Hematopoietic multipotent progenitor cell treated with erythropoietin and hydrocortisone succinate and interleukin-3 and kit ligand, for 6 days (in vitro differentiated cells): ENCODE measurements at places on chromosomes 7 and 10.
A peak's percentile ranks its signal among the peaks of the same experiment; 100 is the strongest.

DNA sequence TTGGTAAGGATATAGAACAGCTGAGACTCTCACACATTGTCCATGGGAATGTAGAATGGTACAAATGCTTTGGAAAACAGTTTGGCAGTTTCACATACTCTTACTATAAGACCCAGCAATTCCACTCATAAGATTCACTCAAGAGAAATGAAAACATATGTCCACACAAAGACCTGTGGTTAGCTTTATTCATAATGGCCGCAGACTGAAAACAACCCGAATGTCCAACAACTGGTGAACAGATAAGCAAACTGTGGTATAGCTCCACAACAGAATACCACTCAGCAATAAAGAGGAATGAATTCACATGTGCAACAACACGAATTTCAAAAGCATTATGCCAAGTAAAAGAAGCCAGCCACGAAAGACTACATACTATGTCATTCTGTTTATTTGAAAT is 33.5 kb upstream of the CUL1 start:
- DNase-seq: no peak

DNA sequence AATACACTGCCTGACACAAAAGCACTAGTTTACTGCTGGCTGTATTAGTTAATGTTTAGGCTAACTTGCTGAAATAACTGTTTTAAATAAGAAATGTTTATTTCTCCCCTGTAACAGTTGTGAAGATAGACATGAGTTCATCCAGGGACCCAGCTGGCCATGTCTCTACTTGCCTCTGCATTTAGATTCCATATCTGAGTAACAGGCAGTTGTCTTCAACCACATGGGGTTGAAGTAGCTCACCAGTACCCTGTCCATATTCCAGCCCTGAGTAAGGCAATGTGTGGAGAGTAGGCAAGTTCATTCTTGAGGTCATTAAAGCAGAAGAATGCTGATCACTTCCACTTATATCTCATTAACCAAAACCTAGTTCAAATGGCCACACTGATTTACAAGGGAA is 31.1 kb upstream of the RSBN1L start:
- DNase-seq: no peak

DNA sequence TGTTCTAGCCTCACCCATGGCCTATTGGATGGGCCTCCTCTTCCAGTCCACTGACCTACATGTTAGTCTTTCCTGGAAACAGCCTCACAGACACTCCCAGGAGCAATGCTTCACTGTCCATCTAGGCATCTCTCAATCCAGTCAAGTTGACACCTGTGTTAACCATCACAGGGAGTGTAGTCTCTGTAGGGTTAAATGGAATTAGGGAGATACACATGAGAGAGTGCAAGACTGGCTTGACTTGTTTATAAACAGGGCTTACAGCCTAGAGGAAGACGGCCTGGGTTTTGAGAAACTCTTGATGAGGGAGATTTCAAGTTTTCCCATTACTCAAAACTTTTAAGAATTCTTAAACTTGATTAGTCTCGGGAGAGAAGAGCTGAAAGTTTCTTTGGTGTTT is 18.9 kb upstream of the PRSS37 start:
- no peak for DNase-seq

DNA sequence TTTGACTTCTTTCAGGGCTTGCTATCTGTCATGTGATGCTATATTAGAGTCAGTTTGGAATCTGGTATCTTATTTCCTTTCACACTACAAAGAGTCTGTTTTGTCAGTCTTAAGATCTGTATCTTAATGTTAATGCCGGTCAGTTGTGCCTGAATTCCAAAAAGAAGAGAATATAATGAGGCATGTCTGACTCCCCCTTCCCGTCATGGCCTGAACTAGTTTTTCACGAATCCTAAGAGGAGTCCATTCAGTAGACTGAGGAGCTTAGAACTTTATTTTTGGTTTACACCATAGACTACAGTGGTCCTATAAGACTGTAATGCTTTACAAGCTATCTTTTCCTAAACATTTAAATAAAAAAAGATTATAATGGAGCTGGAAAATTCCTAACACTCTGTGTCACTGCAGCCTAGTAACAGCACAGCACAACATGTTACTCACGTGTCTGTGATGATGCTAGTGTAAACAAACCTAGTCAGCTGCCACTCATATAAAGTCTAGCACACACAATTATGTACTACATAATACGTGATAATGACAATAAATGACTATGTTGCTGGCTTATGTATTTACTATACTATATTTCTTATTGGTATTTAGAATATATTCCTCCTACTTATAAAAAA is 50.6 kb downstream of the VPS41 start:
- no peak for DNase-seq

GRCh38 chr7:45363669-45364068 is 206.1 kb downstream of the RAMP3 start:
- DNase-seq: no peak

- peak; percentile 94 for DNase-seq
Measured at GRCh38 chr7:111561904-111562732, at the start of gene IMMP2L. TSS of gene IMMP2L (minus strand) at chr7:111562492.

DNA sequence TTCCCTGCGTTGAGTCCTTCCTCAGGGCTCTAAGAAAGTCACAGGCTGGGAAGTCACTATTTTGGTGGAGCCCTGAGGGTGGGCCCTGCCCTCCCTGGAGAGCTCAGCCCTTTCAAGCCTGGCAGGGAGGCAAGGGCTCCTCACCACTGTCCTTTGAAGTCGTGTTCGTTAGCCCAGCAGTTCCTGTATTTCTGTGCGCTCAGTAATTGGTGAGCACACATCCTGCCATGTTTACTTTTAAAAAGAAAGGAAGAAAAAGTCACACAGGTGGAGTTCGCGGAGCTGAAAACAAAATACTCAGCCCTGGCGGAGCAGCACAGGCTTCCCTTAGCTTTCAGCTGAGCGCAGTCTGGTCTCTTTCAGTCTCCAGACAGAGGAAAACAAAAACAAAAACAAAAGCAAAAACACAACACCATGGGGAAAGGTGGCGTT is 37.1 kb downstream of the PRKCQ start:
- DNase-seq: peak; percentile 65

DNA sequence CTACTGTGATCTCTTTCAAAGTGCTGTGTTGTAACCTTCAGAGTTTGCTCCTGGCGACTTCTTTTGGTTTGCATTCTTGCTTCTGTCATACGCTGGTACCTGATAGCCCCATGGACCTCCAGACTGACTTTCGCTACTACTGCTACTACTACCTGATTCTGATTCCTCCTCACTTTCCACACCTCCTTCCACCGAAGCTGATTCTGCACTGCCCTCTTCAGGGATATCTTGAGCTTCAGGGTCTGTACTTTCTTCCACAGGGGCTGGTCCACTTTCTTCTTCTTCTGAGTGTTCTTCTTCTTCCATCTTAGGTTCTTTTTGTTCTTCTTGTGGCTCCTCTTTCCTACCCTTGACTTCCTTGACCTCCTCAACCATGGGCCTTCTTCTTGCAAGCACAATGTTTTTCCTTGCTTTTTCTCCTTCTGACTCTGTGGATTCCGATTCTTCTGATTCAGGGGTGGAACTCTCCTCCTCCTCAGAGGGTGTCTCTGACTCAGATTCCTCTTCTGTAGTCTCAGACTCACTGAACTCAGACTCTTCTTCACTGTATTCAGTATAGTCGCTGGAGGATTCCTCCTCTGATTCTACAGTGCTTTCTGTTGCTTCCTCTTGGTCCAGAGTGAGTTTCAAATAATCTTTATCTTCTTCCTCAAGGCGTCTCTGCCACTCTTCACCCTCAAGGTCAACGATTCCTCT is 992.2 kb downstream of the PCDH15 start:
- no peak for DNase-seq

GRCh38 chr10:42975558-42976340 is 101.1 kb upstream of the RET start:
- DNase-seq: no peak

- DNase-seq: no peak
Measured at GRCh38 chr10:7618461-7618860, 48.3 kb downstream of the ITIH5 start.
